NCI-H1436 treated with DMSO at 0.1 percent for 48 hours (cell line): ENCODE measurements at places on chromosomes 11 and 22.

DNA sequence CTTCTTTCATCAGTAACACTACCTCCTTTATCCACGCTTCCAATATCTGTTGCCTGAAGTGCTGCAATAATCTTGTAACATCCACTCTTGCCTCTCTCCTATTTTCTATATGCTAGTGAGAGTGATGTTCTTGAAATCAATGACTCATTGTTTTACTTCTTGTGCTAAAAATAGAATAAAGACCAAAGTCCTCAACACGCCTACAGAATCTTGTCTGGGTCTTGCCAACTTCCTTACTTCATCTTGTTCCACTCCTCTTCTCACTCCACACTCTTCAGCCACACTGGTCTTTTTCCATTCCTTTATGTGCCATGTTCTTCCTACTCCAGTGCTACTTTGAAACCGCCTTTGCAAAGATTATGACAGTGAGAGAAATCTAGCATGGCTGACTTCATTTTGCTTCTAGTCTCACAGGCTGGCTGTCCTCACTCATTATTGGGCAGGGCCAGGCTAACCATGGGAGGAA, 136.4 kb downstream of the CCDC81 start:
- DNase-seq = no peak

DNA sequence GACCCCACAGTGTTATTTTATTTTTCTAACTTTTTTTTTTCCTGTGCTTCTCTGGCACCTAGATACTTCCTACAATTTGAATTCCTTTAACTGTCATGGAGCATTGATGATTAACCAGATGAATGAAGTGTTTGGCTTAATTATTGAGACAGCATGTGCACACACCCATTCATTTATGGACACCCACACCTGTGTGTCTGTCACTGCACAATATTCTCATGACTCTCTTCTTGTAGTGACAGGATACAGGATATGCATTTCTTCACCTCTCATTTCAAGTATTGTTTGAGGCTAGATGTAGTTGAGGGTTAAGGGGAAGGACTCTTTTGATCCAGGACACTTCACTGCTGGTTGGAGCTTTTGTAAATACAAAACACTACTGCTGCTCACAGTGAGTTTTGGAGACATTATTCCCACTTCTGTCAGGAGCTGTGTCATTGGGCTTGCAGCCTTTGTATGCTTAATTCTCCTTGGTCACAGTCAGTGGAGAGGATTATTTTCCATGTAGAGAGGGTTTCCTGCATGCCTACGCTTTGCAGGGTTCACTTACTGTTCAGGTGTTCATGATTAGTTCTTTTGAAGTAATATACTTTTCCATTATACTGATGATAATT, 33.5 kb downstream of the SPECC1L start:
- DNase-seq = no peak

GRCh38 chr11:126832387-126832786, 168.2 kb downstream of the KIRREL3 start:
- DNase-seq = no peak

GRCh38 chr11:46888636-46889035, 29.7 kb downstream of the LRP4 start:
- DNase-seq = no peak

- DNase-seq = no peak
These were observed 4.8 kb upstream of the NUP98 start for GRCh38 chr11:3802011-3802790.

- DNase-seq = no peak
These were observed 29.9 kb downstream of the GUCY1A2 start for GRCh38 chr11:106988151-106989077.

- no peak for DNase-seq
These were observed 65.2 kb downstream of the CSTPP1 start for GRCh38 chr11:47001781-47002181.

- DNase-seq = no peak
These were observed 209.7 kb downstream of the SNX19 start for GRCh38 chr11:130706572-130706971.

- no peak for DNase-seq
These were observed 8.2 kb downstream of the PDE2A start for GRCh38 chr11:72665911-72666472.

- no peak for DNase-seq
These were observed 758 bp downstream of the PDXP start for GRCh38 chr22:37659066-37659896.

- DNase-seq = no peak
These were observed 512.3 kb upstream of the RAG2 start for GRCh38 chr11:37110385-37110784.

DNA sequence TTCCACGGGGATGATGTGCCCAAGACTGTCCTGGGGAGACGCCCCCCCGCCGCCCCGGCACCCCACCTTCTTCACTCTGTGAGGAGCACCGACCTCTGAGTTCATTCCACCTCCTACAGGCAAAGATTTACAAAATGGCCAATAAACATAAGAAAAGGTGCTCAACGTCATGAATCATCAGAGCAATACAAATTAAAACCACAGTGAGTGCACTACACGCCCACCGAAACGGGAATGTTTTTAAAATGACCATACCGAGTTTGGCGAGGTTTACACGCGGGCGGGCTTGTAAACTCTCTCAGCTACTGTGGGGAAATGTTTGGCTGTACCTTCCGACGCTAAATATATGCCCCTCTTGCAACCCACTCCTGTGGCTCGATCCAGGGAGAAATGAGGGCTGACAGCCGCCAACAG, 7.9 kb downstream of the NPTXR start:
- no peak for DNase-seq

DNA sequence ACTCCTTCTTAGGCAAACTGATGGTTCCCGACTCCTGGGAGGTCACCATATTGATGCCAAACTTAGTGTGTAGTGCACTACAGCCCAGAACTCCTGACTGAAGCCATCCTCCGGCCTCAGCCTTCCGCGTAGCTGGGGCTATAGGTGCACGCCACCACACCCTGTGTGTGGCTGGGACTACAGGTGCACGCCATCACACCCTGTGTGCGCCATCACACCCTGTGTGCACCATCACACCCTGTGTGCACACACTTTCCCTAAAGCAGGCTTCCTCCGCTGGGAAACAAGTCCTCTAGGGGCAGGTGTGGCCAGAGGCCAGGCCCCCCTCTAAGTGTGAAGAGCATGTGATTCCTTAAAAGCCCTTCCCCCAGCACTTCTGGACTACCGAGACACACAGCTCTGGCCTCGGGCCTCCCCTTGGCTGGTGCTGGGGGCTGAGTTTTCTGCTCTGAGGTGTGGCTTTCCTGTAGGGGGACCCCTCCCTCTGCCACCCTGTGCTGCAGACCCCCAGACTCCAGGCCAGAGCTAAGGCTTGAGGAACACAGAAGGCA, 81.7 kb downstream of the BCR start:
- DNase-seq = no peak

- no peak for DNase-seq
These were observed 23.9 kb downstream of the OR10A6 start for GRCh38 chr11:7907121-7907520.

DNA sequence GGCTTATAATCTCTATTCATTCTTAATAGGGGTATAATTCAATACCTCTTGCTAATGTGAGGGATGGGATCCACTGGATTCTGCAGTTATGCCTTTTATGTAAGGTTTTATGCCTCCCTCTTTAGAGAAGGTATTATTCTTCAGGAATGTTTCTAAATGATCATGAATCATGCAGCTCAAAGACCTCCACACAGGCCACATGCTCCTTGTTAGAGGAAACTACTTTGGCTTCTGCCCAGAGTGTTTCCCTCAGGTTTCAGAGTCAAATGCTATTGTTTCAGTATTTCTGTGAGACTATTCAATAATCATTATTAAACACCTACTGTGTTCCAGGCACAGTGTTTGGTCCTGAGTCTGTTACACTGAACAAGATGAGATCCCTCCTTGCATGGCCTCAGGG, 115.9 kb downstream of the RAB38 start:
- DNase-seq = no peak

GRCh38 chr11:69002110-69002569, 10.9 kb downstream of the MRGPRF start:
- no peak for DNase-seq

- DNase-seq = no peak
These were observed 57.3 kb upstream of the SLN start for GRCh38 chr11:107769189-107769588.

DNA sequence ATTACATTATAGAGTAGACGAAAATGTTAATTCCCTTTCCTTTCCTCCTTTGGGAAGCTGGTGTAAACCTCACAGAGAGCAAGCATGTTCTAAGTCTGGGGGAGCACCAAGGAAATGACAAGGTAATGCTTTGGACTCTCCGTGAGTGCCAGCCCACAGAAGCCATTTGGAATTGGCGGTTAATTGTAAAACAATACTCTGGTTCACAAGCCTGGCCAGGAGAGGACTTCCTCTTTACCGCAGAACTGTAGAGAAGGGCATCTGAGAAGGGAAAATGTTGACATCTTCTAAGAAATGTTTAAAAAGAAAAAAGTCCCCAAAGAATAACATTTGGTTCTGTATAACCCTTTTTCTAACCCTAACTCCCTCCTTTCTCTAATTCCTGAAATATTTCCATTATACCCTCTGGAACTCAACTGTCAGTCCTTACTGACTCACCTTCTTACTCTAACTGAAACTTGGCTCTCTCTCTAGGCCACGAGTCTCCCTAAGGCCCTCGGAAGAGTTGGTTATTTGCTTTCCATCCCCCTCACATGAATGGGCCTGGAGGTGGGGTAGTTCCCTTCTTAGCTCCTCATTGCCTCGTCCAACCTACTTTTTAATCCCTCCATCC, 379.8 kb downstream of the SOX6 start:
- no peak for DNase-seq

GRCh38 chr22:31278151-31278621, 14.1 kb downstream of the PIK3IP1 start:
- DNase-seq = no peak

GRCh38 chr11:65117206-65118096, at the start of gene ZNHIT2:
Gene ZNHIT2, minus strand, starts transcription at chr11:65117701. Its CDS starts 48 bp downstream, at chr11:65117653.
- DNase-seq = peak; percentile 94

GRCh38 chr11:44326615-44327475, 16.9 kb upstream of the ALX4 start:
- DNase-seq = no peak

- DNase-seq = no peak
These were observed 82.2 kb downstream of the SERGEF start for GRCh38 chr11:17930544-17931125.

- DNase-seq = no peak
These were observed 20.8 kb downstream of the ADA2 start for GRCh38 chr22:17198170-17199002.

DNA sequence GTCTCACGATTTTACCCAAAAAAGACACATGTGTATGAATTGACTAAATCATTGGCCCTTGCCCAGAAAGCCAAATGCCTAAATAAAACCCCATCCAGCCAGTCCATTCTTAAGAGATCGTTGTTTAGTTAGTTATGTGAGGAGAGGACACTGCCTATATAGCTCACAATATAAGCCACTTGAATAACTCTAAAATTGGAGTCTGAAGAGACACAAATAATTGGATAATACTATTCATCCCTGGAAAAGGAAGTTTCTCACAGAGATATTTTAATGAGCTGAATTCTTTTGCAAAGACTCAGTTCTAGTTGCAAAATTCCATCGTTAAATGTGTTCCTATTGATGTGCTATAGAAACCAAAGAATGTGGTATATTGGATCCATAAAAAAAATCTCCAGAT, 176.7 kb downstream of the SOX6 start:
- DNase-seq = no peak

DNA sequence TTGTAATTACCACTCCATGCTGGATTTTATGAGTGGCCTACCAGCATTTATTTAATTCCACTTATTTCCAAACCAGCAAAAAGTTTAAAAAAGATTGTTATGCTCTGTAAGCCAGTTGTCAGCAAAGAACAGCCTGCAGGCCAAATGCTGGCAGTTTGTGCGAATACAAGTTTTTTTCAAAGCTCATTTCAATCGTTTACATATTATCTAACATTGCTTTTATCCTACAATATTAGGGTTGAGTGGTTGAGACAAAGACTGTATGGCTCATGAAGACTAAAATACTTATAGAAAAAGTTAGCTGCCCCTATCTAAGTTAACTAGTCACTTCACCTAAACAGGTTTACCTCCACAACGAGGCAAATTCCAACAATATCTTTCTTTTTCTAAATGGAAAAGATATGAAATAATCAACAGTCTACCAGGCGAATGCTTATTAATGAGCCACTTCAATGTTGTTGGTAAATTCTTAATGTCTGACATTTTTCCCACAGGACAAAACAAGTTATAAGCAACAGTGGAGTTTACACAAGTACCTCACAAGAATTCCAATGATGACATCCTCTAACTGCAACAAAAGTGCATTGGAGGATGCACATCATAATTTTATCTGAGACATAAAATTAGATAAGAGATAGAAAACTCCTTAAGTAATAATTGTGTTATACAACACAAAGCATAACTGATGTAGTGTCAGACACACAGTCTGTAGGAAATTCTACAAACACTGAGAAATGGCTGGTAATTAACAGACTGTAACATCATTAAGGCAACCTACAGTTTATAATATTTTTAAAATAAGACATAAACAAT, 35.8 kb upstream of the POU2AF2 start:
- no peak for DNase-seq

GRCh38 chr22:29914165-29914564, 31.2 kb downstream of the MTMR3 start:
- DNase-seq = no peak

DNA sequence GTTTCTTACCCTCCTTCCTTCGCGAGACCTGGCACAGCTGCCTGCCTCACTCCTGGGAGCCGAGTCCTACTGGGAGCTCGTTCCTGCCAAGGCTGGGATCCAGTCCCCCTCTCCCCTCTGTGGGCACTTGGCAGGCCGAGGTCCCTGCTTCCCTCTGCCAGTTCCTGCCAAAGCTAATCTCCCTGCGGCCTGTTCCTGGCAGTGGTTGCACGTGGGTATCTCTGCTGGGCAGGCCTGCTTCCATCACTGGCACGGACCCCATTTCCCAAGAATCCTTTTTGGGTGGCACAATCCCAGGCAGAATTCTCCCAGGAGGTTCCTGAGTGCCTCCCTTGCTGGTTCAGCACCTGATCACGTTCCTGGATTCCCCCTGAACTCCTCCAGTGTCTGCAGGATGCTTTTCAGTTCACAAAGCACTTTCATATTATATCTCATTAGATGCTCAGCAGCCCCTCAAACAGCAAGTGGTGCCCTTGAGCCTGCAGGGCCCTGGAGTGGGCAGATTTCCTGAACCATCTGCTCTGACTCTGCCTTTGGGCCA, 96.5 kb downstream of the RRM1 start:
- DNase-seq = no peak

DNA sequence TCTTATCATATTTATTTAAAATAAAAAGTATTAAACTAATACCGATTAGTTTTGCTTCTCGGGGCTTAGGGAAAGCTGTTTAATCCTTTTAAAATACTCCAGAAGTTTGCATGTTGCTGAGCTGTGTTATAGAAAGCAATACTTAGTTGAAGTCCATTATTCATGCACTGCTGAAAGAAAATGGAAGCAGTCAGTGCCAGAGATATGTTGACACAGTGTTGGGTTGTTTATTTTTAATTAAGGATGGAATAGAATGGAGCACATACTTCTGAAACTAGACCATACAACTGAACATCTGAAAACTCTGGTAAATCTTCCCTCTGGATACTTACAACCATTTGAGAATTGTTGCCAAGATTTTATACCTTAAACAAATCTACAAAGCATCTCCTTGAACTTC, 282.7 kb upstream of the CCDC179 start:
- DNase-seq = no peak
